ENCODE measurements at places on chromosomes 1 and 21. TPM values are rescaled to one million over a fixed set of nuclear protein-coding genes. Genes with fewer than 3 reads are reported as not detected.

GRCh38 chr1:206803221-206803730 lies 31.0 kb upstream of the IL10 start:
- DNase-seq = peak; percentile 28

DNA sequence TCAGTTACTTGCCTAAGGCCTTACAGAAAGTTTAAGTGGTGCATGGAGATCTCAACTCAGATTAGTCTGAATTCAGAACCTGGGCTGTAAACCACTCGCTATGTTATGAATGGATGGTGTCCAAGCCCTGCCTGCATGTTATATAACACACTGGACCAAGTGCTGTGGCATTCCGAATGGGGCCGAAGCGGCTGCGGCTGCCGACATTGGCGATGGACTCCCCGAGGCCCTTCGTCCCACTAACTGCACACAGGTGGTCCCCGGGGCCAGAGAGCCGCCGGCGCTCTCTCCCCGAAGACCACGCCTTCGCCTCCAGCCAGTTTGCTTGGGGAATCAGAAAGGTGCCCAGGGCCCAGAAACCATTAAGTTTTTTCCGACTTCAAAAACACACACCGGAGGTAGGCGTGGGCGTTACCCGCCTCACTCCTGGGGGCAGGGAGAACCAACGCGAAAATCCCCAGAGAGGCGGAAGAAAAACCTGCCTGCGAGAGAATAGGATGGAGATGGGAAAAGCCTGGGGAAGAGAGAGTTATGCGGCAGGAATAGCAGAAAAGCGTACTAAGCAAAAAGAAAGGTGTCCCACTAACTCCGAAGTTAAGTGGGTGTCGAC lies 579 bp upstream of the TENT5C start:
- no peak for DNase-seq

EXTL1 gene
- 26.3 TPM for total RNA-seq

- DNase-seq = no peak
These were observed 3.8 kb downstream of the ZBTB18 start for GRCh38 chr1:244054924-244055263.

- no peak for DNase-seq
These were observed 301.4 kb upstream of the ADAMTS5 start for GRCh38 chr21:27268290-27268689.

- no peak for DNase-seq
These were observed 40.6 kb upstream of the RAB4A start for GRCh38 chr1:229230140-229230892.

ZNF670 gene
- not detected for total RNA-seq

CR1L gene
- not detected for total RNA-seq

DNA sequence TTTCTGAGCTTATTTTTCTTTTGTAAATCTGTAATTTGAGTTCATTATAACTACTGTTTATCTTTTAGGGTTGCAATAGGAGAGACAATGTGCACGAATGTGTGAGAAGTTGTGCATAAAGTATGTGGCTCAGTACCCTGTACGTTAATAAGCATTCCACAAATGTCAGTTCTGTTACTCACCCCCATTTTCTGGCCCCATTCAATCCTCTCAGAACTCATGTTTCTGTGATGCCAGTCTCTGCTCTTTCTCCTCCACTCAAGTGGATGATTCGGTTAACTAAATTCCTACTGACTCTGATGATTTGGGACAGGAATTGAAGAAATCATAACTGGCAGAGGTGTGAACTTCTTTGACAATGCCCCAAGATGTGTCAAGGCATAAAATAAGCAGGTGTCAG lies 10.2 kb upstream of the DMRTB1 start:
- no peak for DNase-seq

DENND4B gene
- total RNA-seq = 20.9 TPM

GRCh38 chr1:23424293-23425192 lies at the start of gene TCEA3:
Gene TCEA3, minus strand, starts transcription at chr1:23424748. Its CDS starts 115 bp downstream, at chr1:23424633.
- DNase-seq = peak; percentile 75

OBSCN gene
- 42.6 TPM for total RNA-seq

- no peak for DNase-seq
These were observed 323.0 kb downstream of the CAMTA1 start for GRCh38 chr1:7108251-7108650.

- DNase-seq = peak; percentile 40
These were observed 181.0 kb upstream of the KLHDC7A start for GRCh38 chr1:18299441-18300338.
